CD14-positive monocyte (primary cell): ENCODE measurements at places on chromosomes 11 and 22.

GRCh38 chr22:32202539-32203180, 2.2 kb downstream of the RFPL2 start:
- H3K36me3 ChIP-seq = no peaks in the 10 kb centered on the region
- peak; percentile 39 for DNase-seq
- no peak overlapping the region for H3K27ac ChIP-seq
- H3K27me3 ChIP-seq = peaks cover 22% of the 10 kb centered on the region
- H3K4me3 ChIP-seq = peak overlapping the region; percentile 40

GRCh38 chr11:20933958-20934357, 264.6 kb downstream of the NELL1 start:
- no peaks in the 10 kb centered on the region for H3K36me3 ChIP-seq
- DNase-seq = no peak
- no peaks in the 10 kb centered on the region for H3K27me3 ChIP-seq
- H3K4me3 ChIP-seq = no peak overlapping the region

DNA sequence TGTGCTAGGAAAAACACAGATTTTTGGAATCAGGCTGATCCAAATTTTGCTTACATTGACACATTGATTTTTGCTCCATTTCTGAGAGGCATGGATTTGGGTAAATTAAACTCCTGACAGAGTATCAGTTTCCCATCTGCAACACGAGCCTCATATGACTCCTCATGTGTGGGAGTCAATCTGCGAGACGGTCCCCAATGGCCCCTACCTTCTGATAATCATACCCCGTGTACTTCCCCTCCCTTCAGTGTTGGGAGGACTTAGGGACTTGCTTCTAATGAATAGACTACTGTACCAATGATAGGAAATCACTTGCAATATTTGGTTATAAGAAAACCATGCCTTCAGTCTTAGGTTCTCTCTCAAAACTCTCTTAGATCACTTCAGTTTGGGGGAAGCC, 302.7 kb downstream of the ETS1 start:
- no peak overlapping the region for H3K4me3 ChIP-seq
- H3K27ac ChIP-seq = no peak overlapping the region
- no peaks in the 10 kb centered on the region for H3K4me1 ChIP-seq
- no peaks in the 10 kb centered on the region for H3K36me3 ChIP-seq
- no peaks in the 10 kb centered on the region for H3K27me3 ChIP-seq
- no peak for DNase-seq

- H3K27ac ChIP-seq = no peak overlapping the region
- H3K4me1 ChIP-seq = no peaks in the 10 kb centered on the region
- no peak overlapping the region for H3K4me3 ChIP-seq
- H3K27me3 ChIP-seq = no peaks in the 10 kb centered on the region
- peaks cover 68% of the 10 kb centered on the region for H3K36me3 ChIP-seq
These were observed 11.9 kb downstream of the CTR9 start for GRCh38 chr11:10762913-10763421.

- DNase-seq = no peak
- no peak overlapping the region for H3K27ac ChIP-seq
- no peak overlapping the region for H3K4me3 ChIP-seq
- no peaks in the 10 kb centered on the region for H3K4me1 ChIP-seq
- no peaks in the 10 kb centered on the region for H3K36me3 ChIP-seq
- H3K27me3 ChIP-seq = no peaks in the 10 kb centered on the region
These were observed 245.9 kb downstream of the LARGE1 start for GRCh38 chr22:33674357-33674756.

DNA sequence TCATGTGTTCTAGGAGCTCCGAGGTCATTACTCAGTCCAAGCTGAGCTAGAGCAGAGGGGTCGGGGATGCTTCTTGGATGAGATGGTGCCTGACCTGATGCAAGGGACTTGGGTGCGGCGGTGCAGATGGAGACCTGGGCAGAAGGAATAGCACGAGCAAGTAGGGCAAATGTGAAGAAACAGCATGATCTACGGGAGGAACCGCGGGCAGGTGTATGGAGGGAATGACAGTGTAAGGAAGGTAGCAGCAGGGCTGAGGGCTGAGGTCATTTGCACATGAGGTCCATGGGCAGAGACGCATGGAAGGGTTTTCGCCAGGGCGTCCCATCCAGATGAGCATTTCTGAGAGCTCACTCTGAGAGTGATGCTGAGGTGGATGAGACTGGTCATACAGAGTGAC, 14.9 kb downstream of the SLC37A2 start:
- H3K27me3 ChIP-seq = no peaks in the 10 kb centered on the region
- H3K27ac ChIP-seq = no peak overlapping the region
- no peak overlapping the region for H3K4me3 ChIP-seq

DNA sequence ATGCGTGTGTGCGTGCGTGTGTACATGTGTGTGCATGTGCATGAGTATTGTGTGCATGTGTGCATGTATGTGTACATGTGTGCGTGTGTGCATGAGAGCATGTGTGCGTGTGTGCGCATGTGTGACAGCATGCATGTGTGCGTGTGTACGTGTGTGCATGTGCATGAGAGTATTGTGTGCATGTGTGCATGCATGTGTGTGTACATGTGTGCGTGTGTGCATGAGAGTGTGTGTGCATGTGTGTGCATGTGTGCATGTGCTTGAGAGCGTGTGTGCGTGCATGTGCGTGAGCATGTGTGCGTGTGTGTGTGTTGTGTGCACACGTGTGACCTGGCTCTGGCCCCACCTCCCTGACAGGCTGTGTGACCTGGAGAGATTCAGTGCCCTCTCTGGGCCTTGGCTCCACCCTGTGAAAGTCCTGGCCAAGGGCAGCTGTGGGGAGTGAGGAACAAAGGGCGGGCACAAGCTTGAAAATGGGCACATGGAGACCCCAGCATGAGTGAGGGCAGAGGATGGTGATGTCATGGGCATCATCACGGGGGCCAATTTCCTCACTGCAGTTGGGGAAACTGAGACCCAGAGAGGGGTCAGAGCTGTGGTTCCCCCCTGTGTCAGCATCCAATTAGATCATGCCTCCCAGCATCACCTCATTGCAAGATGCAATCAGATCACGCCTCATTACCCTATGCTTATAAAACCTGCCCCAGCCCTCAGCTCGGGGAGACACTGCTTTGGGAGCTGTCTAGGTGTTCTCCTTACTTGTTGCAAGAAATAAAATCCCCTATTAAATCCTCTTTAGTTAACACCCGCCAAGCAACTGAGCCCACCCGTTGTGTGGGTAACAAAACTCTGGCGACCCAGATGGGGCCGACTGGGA, 658 bp downstream of the ACY3 start:
- H3K4me3 ChIP-seq = peak overlapping the region; percentile 82
- no peak overlapping the region for H3K27ac ChIP-seq
- H3K36me3 ChIP-seq = no peaks in the 10 kb centered on the region
- no peak for DNase-seq
- H3K4me1 ChIP-seq = peaks cover 50% of the 10 kb centered on the region
- H3K27me3 ChIP-seq = no peaks in the 10 kb centered on the region

GRCh38 chr11:85530634-85531033, 96.5 kb downstream of the DLG2 start:
- no peaks in the 10 kb centered on the region for H3K27me3 ChIP-seq
- no peak overlapping the region for H3K27ac ChIP-seq
- H3K36me3 ChIP-seq = no peaks in the 10 kb centered on the region
- DNase-seq = no peak

GRCh38 chr22:42553475-42554361, at the start of gene SERHL2:
Gene SERHL2 (plus strand): TSS chr22:42553956. CDS start chr22:42554021, 65 bp downstream.
- H3K4me3 ChIP-seq = peak within 1 kb of the TSS; percentile 21
- H3K27ac ChIP-seq = no peak within 1 kb of the TSS
- peaks cover 2% of the 10 kb centered on the region for H3K27me3 ChIP-seq
- peaks cover 13% of the 10 kb centered on the region for H3K4me1 ChIP-seq
- DNase-seq = peak; percentile 60

DNA sequence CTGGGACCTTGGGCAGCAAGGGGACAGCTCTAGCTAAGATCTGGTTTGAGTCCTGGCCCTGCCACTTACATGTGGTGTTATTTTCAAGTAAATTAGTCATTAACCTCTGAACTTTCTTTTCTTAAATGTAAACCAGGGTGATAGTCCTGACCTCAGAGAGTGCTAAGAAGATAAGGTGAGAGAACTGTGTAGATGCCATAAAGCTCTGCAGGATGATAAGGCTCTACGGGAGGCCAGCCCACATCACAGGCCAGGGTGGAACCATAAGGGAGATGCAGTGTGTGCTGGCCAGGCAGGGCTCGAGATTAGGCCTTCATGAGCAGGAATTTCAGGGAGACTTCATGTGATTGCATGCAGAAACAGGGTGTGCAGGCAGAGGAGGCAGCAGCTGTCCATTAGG, 24.2 kb downstream of the NECTIN1 start:
- no peaks in the 10 kb centered on the region for H3K27me3 ChIP-seq
- peaks cover 30% of the 10 kb centered on the region for H3K4me1 ChIP-seq
- H3K4me3 ChIP-seq = no peak overlapping the region
- H3K27ac ChIP-seq = no peak overlapping the region
- DNase-seq = no peak
- H3K36me3 ChIP-seq = no peaks in the 10 kb centered on the region

GRCh38 chr22:25564320-25564978, at the start of gene GRK3:
Gene GRK3 (plus strand): TSS chr22:25564675. CDS start chr22:25565041, 366 bp downstream.
- peak; percentile 83 for DNase-seq
- peak within 1 kb of the TSS; percentile 91 for H3K4me3 ChIP-seq
- H3K36me3 ChIP-seq = no peaks in the 10 kb centered on the region
- H3K4me1 ChIP-seq = peaks cover 48% of the 10 kb centered on the region
- H3K27ac ChIP-seq = peak within 1 kb of the TSS; percentile 98

DNA sequence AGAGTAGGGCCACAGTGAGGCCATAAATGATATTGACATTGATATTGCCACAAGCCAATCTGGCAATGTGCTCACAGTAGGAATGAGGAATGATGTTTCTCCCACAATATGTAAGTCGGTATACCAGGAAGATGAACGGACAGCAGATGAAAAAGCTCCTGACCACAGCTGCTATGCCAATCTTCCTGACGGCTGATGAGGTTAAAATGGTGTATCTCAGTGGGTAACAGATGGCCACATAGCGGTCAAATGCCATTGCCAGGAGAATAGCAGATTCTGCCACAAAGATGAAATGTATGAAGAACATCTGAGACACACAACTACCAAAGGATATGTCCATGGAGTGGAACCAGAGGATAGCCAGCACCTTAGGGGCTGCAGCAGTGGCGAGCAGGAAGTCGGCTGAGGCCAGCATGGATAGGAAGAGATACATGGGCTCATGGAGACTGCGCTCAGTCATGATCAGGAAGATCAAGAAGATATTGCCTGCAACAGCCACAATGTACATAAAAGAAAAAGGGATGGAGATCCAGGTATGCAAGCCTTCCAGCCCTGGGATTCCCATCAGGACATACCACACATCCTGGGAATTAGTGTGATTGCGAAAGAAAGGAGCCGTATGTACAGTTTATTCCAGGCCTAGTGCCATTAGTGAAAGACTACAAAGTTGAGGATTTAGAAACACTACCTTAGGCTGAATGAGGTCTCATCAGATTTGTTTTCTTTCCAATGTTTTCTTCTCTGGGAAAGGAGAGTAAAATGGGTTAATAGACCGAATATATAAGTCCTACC, 22.2 kb downstream of the OR51V1 start:
- no peaks in the 10 kb centered on the region for H3K4me1 ChIP-seq
- no peaks in the 10 kb centered on the region for H3K27me3 ChIP-seq
- H3K36me3 ChIP-seq = no peaks in the 10 kb centered on the region
- no peak overlapping the region for H3K4me3 ChIP-seq

DNA sequence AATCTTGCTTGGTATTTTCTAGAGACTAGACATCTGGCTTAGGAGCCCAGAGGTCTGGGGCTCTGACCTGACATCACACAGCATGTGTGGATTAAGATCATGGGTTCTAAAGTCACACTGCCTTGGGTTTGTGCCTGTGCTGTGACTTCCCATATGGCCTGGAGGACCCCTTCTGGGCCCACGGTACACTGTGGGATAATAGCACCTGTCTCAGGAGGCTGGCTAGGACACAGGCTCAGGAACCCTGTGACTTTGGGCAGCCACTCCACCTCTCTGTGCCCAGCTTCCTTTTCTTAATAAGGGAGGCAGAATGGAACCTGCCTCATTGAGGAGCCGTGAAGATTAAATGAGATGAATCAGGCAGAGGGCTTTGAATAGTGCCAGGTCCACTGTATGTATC, 99.2 kb upstream of the B3GAT1 start:
- H3K4me1 ChIP-seq = no peaks in the 10 kb centered on the region
- H3K4me3 ChIP-seq = no peak overlapping the region
- no peak overlapping the region for H3K27ac ChIP-seq
- DNase-seq = no peak
- no peaks in the 10 kb centered on the region for H3K36me3 ChIP-seq

- H3K27ac ChIP-seq = no peak overlapping the region
- H3K4me1 ChIP-seq = no peaks in the 10 kb centered on the region
- H3K4me3 ChIP-seq = no peak overlapping the region
- DNase-seq = no peak
These were observed 1108.4 kb downstream of the DLG2 start for GRCh38 chr11:84518631-84519183.

DNA sequence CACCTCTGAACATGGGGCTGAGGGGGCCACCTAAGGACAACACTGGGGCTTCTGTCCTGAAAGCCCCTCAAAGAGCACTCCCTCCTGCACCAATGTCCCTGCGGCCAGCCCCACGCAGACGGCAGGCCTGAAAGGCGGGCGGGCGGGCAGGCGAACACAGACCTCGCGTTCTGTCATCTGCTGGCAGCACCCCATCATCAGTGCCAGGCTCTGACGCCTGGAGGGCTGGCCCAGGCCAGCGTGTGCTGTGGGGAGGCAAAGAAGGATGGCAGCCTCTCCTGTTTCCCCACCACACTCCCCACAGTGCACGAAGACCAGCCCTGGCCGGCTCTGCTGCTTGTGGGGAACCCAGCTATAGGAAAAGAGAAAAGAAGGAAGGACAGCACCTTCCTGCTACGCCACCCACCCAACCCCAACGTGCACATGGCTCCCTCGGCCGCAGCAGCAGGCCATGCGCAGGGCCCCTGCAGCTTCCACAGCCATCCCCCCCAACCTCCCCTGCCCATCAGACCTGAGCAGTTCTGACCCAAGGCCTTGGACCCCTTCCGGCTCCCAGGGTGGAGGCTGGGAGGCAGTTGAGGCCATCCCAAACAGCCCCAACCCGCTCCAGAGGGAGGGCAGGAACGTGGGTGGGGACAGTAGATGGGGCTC, 3.5 kb downstream of the SBF1 start:
- H3K36me3 ChIP-seq = peaks cover 14% of the 10 kb centered on the region
- no peaks in the 10 kb centered on the region for H3K27me3 ChIP-seq
- H3K4me1 ChIP-seq = peaks cover 45% of the 10 kb centered on the region
- no peak overlapping the region for H3K4me3 ChIP-seq

- H3K36me3 ChIP-seq = no peaks in the 10 kb centered on the region
- H3K27me3 ChIP-seq = no peaks in the 10 kb centered on the region
- H3K4me3 ChIP-seq = no peak overlapping the region
These were observed 87.5 kb downstream of the RTL6 start for GRCh38 chr22:44410451-44410991.

DNA sequence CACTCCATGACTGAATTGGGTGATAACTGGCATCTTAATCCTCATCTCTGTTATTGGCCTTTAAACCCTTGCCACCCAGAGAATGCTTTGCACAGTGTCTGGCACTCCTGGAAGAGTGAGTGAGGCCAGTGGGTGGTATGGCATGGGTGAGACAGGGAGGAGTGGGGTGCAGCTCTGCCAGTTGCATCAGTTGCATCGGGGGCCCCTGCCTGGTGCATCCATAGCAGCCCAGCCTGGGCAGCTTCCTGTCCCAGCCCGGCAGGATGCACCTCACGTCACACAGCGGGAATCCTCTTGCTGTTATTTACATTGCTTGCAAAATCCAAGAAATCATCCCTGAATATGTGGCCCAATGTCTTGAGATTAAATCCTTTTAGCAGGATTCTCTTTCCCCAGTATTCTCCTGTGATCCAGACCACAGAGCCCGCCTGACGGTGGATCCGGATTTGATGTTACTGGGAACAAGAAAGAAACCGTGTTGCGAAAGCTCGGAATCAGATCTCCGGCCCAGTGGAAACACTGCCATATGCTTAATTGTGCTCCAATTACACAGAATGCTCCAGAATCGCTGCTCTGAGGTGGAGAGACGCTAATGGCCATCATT, 37.6 kb upstream of the MN1 start:
- H3K4me1 ChIP-seq = no peaks in the 10 kb centered on the region
- H3K27ac ChIP-seq = no peak overlapping the region
- peaks cover 1% of the 10 kb centered on the region for H3K36me3 ChIP-seq
